ENCODE measurements at places on chromosomes 2 and 18.

GRCh38 chr2:204470178-204470620 lies 75.1 kb upstream of the PARD3B start:
- DNase-seq = no peak

- no peak for DNase-seq
Observed at GRCh38 chr2:71101656-71102055, 28.4 kb downstream of the MCEE start.

DNA sequence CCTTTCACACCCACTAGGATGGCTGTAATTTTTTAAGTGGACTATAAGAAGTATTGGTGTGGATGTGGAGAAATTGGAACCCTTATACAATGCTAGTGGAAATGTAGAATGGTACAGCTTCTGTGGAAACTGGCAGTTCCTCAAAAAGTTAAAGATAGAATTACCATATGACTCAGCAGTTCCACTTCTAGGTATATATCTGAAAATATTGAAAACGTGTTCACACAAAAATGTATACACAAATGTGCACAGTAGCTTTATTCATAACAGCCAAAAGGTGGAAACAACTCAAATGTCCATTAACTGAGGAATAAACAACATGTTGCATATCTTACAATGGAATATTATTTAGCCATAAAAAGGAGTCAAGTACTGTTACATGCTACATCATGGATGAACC lies 17.7 kb downstream of the TANK start:
- no peak for DNase-seq

DNA sequence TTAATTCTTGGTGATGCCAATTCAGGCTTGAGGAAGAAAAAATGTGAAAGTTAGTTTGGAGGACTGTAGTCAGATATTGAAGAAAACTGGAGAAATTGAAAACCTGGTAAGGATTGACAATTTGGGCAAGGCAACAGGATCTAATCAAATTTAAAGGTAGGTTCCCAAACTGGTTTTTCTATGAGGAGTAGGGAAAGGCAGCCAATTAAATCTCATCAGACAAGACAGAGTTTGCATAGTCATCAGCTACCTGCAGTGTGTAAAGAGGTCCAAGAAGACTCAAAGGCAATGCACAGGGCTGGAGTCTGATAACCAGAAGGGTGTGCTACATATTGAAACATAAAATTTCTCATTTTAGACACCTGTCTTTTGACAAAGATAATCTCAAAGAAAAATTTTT lies 16.0 kb upstream of the CAB39 start:
- no peak for DNase-seq

DNA sequence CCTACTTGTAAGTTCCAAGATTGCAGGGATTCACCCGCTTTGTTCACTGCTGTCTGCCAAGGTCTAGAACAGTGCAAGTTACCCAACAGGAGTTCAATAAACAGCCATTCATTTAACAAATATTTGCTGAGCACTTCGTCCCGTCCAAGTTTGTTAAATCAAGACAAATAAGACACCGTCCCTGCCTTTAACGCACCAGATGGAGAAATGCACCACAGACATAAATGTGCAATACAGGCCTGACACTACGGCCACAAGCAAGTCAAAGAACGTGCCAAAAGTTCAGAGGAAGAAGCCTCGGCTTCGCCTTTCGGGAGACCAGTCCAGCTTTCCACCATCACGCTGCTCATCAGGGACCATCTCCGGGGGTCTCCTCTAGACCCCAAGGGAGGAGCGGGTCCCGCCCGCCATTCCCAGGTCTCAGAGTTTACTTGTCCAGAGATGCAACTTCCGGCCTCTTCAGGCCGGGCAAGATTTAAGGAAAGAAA lies 429 bp downstream of the C2orf76 start:
- DNase-seq = no peak

GRCh38 chr2:181140414-181140813 lies 160.0 kb downstream of the UBE2E3 start:
- no peak for DNase-seq

DNA sequence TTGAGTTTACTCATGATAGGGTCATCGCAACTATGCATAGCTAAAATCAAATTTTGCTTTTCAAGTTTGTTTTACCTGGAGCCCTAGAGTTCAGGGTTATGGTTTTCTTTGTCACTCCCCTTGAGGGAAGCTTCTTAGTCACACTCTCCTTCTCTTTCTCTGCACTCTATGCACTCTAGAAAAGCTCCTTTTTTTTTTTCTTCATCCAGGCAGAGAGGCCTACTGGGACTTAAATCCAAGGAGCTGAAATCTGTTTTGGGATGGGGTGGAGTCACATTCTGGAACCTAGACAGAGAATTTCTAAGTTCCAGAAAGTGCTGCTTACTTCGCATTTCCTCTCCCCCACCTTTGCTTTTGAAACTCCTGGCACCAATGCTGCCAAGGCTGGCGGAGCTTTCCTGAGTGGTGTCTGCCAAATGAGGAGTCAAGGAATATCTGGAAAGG lies 19.1 kb upstream of the IL18R1 start:
- no peak for DNase-seq

DNA sequence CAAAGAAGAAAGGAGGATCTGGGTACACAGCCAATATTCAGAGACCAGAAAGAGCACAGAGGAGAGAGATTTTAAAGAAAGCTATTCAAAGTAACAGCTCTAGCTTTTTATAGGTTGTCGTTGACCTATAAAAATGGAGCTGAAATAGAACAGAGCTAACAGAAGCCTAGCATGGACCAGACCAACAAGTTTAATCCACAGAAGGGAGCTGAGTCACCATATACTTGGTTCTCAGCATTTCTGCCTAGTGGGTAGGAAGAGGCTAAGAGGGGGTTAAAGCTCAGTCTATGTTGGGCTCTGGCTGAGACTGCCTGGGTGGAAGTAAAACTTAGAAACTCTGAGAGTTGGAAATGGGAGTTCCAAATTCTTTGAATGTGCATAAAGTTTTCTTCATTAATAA lies 678.0 kb upstream of the CDH2 start:
- no peak for DNase-seq

GRCh38 chr2:159903443-159904126 lies 105.6 kb upstream of the CD302 start:
- peak; percentile 31 for DNase-seq

GRCh38 chr18:79476918-79477571 lies 81.3 kb downstream of the NFATC1 start:
- DNase-seq = no peak

DNA sequence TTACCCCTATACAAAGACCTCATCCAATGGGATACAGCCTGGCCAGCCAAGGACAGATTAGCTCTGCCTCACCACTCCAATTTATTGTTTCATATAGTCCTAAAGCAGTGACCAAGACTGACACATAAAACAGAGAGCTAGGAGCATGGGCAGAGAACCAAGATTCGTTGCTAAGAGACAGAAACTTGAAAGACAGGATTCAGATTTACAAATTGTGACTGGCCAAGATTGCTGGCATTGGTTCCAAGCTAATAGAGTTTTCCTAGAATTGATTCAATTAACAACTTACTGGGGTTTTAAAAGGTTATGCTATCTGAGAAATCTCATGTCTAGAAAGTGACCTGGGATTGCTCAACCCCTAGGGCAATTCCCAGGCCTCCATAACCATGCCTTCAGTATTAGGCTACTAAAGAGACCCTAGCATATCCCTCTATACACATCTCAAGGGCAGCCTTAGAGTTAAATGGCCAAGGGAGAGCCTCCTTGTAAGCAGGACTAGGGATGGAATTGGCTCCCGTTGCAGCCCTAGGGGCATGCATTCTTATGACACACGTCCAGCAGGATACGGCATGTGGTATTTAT lies 75.6 kb downstream of the ICOS start:
- no peak for DNase-seq

DNA sequence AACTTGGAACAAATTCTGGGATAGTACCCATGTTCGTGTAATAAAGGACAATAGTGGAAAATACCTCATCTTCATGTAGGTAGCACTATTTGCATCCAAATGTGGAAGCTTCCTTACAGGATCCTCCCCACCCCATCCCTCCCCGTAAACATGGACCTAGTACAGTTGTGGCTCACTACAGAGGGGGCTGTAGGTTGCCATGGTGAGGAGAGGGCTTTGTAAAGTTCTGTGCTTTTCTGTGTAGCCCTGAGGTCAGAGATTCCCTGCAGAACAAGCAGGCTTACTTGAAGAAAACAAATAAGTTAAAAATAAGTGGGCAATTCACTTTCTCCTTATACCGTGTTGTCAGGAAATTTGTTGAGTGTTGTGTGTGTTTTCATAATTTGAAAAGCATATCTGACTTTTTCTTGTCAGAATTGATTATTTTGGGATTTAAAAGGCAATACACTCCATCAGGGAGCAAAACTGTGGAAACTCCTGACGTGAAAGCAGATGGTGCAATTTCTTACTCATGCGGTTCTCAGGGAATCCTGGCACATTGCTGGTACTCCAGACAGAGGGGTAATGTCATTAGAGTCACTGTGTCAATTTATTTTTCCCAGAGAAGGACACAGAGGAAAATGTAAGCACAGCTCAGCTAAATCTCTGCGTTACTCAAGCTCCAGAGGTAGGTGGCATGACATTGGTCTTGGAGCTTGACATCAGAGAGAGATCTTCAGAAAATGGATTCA lies 174.2 kb upstream of the LHCGR start:
- DNase-seq = no peak

GRCh38 chr2:74835831-74836674 lies 2.1 kb downstream of the HK2 start:
- DNase-seq = no peak

DNA sequence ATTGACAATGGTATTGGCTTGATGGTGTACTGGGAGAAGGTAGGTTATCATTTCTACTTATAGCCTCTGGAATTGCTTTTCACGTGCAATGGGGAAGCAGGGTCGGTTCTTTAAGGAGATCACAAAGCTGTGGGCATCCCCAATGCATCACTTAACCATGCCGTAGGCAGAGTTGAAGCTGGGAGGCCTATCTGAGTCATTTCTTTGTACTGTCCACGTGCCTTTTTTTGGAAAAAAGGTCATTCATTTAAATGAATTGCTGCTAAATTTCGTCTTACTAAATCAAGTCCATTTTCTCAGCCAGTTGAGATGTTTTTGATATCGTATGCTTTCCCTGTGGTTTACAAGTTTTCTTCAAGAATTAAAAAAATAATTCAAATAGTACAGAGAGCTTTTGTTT lies 17.2 kb upstream of the GYPC start:
- DNase-seq = no peak

DNA sequence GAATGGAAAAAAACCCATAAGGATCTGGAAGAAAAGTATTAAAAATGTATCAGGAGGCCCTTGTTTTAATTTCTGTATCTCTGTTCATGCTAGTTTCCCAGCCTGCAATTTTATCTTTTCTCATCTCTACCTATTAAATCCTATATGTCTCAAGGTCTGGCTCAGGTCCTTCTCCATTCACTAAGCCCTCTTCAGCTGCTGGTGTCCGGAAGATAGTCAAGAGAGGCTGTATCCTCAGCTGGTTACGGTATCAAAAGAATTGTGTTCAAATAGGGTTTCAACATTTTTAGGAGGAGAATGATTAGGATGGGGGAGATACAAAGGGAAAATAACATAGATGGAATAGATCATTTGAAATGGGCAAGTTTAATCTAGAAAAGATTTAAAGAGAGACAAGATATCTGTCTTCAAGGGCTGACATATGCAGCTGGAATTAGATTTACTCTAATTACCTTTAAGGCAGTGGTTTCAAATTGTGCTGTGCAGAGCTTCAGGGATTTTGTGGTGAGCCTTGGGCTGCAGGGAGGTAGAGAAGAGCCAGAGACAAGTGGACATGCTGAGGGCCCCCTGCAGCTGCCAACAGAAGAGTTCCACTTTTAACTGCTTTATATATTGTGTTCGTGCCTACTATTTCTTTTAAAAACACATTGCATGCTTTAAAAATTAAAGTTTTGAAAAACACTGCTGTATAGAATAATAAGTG lies 24.1 kb downstream of the GREB1L start:
- DNase-seq = no peak

DNA sequence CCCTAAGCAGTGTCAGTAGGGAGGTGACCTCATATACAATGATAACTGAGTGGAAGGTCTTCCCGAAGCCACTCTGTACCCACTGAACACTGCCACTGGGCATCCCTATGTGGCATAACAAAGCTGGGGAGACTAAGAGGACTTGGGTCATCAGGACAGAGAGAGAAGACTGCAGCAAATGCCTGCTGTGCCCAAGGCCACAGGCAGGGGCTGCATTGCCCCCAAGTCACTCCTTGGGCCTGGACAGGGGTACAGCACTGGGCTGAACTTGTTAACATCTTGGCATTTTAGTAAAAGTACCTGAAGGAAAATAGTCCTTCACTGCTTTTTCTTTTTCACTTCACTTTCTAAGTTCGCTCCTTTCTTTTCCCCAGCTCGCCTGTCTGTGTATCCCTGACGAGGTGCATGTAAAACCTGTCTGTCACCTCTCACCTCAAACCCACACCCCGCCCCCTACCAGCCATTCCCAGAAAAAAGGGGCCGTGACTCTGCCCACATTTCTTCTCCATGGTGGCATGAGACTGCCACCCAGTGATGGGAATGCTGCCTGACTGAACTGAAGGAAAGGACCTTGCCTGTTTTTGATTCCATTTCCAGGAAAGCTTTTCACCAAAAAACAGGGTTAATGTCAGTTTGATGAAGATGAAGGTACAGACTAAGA lies 62.9 kb downstream of the MTHFD2 start:
- DNase-seq = no peak

GRCh38 chr2:42059261-42059898 lies 11.6 kb downstream of the PKDCC start:
- DNase-seq = no peak

- DNase-seq = no peak
Observed at GRCh38 chr2:210072922-210073509, 70.6 kb downstream of the RPE start.

DNA sequence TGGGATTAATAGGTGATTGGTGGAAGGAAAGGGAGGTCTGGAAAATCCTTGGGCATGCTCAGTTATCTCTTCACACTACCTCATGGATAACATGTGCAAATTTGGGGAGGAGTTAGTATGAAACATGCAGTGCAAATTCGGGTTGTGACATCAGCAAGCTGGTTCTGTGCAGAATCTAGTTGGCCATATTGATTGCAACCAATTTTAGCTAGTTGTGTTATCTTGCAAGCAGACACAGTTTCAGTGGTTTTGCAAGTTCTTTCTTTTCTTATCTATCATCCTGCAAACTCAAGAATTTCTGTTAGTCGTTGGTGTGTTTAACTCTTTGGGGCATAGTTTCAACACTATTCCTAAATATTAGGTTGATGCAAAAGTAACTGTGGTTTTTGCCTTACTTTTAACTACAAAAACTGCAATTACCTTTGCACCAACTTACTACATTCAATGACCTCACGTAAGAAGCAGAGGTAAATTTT lies 135.4 kb downstream of the PTH2R start:
- no peak for DNase-seq

All from stimulated activated CD8-positive, alpha-beta memory T cell treated with anti-CD3 and anti-CD28 coated beads, Interleukin-4, amount 100 ng/mL, for 4 hours (primary cell).